GM23248 (cell line): ENCODE measurements at places on chromosomes 2 and 18. TPM values are rescaled to one million over a fixed set of nuclear protein-coding genes. Genes with fewer than 3 reads are reported as not detected.

GCKR gene
- total RNA-seq, result 0.11 TPM in 1 of 2 replicates, not detected in the other

SERPINB2 gene
- total RNA-seq, result 6.1 and 13.0 TPM in 2 replicates

LINC00305 gene
- not detected in 2 replicates for total RNA-seq

KCNJ3 gene
- not detected in 2 replicates for total RNA-seq

NEURL3 gene
- not detected in 2 replicates for total RNA-seq

CLIP4 gene
- 51.2 and 55.2 TPM in 2 replicates for total RNA-seq

LAMA1 gene
- total RNA-seq, result 5.4 and 6.2 TPM in 2 replicates

OTX1 gene
- 0.25 TPM in 1 of 2 replicates, not detected in the other for total RNA-seq

CBLN2 gene
- not detected in 2 replicates for total RNA-seq

ZNF396 gene
- total RNA-seq, result 0.13 and 0.86 TPM in 2 replicates

PLEKHB2 gene
- total RNA-seq, result 75.8 and 94.7 TPM in 2 replicates

HTR2B gene
- not detected in 2 replicates for total RNA-seq

STPG4 gene
- not detected in 2 replicates for total RNA-seq

SNED1 gene
- total RNA-seq, result 29.4 and 36.2 TPM in 2 replicates

FEV gene
- not detected in 2 replicates for total RNA-seq

KRTCAP3 gene
- not detected in 2 replicates for total RNA-seq

NEB gene
- 1.3 and 1.5 TPM in 2 replicates for total RNA-seq

WNT10A gene
- not detected in 2 replicates for total RNA-seq

NEUROD1 gene
- not detected in 2 replicates for total RNA-seq

TMEM198 gene
- total RNA-seq, result 5.8 and 6.2 TPM in 2 replicates

PLEKHH2 gene
- total RNA-seq, result 1.6 and 2.2 TPM in 2 replicates

UGT1A5 gene
- not detected in 2 replicates for total RNA-seq

LCT gene
- total RNA-seq, result under 0.01 and 0.25 TPM in 2 replicates

SLC38A11 gene
- not detected in 2 replicates for total RNA-seq

EFR3B gene
- total RNA-seq, result 0.76 and 0.97 TPM in 2 replicates

ZCCHC2 gene
- 1.7 and 3.0 TPM in 2 replicates for total RNA-seq

DSC1 gene
- total RNA-seq, result not detected in 2 replicates

EVX2 gene
- total RNA-seq, result not detected in 2 replicates

PJVK gene
- 0.97 and 1.9 TPM in 2 replicates for total RNA-seq

BUB1 gene
- total RNA-seq, result 16.3 and 21.3 TPM in 2 replicates

MPP4 gene
- 3.8 and 5.3 TPM in 2 replicates for total RNA-seq

TNS1 gene
- 99.3 and 104 TPM in 2 replicates for total RNA-seq

STARD6 gene
- total RNA-seq, result not detected in 2 replicates

UNC80 gene
- total RNA-seq, result not detected in 2 replicates

GDF7 gene
- total RNA-seq, result not detected in 2 replicates

LYG2 gene
- total RNA-seq, result not detected in 2 replicates

VAMP8 gene
- total RNA-seq, result 1.7 TPM in 1 of 2 replicates, not detected in the other

FAM124B gene
- total RNA-seq, result not detected in 2 replicates

HOXD13 gene
- 1.0 and 3.8 TPM in 2 replicates for total RNA-seq

DNAJC5G gene
- not detected in 2 replicates for total RNA-seq

RASGRP3 gene
- 0.22 TPM in 1 of 2 replicates, not detected in the other for total RNA-seq

TBR1 gene
- 0.97 TPM in 1 of 2 replicates, not detected in the other for total RNA-seq

SERPINB11 gene
- total RNA-seq, result not detected in 2 replicates

CTAGE1 gene
- total RNA-seq, result 0.11 TPM in 1 of 2 replicates, not detected in the other

MSH2 gene
- 21.6 and 21.8 TPM in 2 replicates for total RNA-seq

SOX11 gene
- under 0.01 and 0.13 TPM in 2 replicates for total RNA-seq
